Calu3 (cell line): ENCODE measurements at places on chromosomes 7 and 10.
A peak's percentile ranks its signal among the peaks of the same experiment; 100 is the strongest.

GRCh38 chr7:17033245-17033644 lies 151.5 kb upstream of the AGR3 start:
- peak; percentile 68 for DNase-seq

- no peak for DNase-seq
Measured at GRCh38 chr10:59895629-59896116, 10.7 kb downstream of the CCDC6 start.

DNA sequence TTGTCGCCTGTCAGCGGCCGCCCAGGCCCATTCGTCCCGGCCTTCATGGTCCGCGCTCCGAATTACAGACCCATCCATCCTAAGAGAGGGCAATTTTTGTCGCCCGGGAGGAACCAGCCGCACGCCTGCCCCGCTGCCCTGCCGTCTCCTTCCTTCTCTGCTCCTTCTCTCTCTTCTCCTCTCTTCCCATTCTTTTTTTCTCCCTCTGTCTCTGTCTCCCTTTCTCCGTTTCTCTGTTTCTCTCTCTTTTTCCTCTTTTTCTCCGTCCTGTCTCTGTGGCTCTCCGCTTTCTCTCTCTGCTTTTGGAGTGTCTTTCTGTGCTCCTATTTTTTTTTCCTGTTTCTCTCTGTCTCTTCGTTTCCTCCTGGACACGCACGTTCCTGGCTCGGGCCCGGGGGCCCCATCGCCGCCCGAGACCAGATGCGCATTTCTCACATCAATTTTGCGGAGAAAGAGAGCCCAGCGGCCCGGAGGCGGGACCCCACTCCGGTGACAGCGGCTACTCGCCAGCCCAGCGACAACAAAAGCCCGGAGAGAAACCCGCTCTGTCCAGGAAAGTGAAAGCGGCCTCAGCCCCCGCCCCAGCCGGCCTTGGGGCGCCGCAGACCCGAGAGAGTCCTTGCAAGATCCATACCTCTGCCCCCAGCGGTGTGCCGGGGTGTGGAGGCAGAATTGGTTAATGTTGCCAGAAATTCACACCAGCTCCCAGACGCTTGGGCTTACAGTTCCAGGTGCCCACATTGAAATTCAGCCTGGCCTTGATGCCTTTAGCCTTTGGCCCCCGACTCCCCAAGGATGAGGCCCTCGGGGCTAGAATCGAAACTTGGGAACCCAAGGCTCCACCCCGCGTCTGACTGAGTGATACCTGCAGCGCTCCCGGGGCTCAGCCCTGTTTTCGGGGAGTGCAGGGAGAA lies 4.1 kb downstream of the LBX1 start:
- DNase-seq: no peak

DNA sequence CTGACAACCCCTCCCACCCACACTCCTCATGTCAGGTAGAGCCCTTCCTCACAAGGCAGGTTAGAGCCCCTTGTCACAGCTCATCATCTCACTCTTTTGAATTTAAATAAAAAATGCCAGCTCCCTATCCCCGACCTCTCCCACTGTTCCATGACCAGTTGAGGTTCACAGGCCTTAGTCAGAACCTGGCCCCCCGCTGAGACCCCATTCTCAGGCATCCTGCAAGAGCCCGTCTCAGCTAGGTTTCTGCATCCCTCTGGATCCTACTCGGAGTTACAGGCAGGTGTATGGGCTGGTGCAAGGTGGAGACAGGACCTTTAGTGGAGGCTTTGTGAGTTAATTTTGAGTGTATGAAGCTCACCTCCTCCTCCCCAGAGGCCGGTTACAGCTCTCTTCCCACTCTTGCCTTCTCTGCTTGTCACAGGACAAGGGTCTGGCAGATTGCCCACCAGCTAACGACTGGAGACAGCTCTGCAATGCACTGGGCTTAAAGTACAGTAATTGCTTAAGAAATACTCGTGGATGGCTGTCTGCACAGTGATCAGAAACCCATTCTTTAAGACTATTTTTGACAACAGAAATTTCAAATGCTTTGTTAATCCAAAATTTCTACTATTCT lies 394.9 kb upstream of the DPP6 start:
- no peak for DNase-seq

DNA sequence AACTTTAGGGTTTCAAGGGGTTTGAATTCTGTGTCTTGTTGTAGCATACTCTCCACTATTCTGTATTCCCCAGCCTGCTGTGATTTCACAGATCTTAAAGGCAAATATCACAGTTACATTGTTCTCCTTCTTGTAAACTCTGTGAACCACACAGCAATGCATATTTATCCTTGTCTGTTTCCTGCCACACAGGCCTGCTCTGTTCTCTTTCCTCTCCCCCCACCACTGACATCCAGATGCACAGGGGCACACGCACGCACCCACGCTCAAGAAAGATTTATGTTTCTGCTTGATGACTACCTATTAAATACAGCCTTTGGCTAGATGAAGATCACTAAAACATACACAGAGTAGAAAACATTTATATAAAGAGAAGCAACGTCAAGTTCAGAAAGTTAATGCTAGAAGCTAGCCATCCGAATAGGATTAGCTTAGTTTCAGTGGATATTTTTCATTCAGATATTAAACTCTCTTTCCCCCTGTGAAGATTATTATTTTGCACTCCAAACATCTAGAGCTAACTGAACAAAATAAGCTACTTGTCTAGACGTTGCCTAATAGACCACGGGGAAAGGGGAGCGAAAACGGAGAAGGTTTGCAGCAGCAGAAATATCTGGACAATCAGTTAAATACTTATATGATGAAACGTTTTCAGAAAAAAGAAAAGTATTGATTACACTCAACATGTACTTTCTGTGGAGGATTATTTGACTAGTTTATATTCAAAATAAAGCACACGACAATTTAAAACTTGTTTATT lies 193.1 kb upstream of the SEMA3C start:
- no peak for DNase-seq

GRCh38 chr10:72375585-72375984 lies 20.9 kb upstream of the DNAJB12 start:
- DNase-seq: peak; percentile 40

DNA sequence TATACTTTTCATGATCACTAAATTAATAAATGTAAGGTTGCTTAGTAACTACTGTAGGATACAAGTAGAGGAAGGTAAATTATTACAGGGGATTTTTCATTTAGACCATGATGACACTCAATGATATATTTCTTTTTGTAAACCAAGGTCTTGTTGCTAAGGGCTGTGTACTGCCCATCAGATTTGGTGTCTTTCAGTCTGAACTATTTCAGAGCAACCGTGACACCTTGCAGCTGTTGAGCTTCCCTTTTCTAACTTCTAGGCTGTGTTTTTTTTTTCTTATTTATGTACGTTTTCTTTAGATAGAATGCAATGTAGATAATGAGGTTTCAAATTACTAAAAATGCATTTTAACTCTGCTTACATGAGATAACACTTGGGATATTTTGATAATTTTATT lies 292.0 kb upstream of the MBL2 start:
- DNase-seq: no peak

DNA sequence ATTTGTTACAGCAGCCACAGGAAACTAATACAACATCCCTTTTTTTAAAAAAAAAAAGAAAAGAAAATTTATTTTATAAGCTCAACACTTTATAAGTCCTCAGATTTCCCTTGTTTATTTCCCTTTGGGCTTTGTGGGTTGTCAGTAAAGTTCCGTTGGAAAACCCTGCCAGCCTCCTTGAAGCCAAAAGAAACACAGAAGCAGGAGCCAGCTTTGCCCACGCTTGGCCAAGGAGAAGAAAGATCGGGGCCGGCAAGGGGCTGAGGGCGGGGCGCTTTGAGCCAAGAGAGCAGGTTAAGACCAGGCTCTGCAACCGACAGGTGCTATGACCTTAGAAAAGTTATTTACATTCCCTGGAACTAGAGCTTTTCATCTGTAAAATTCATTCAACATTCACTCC lies 72.7 kb downstream of the RGS10 start:
- no peak for DNase-seq

DNA sequence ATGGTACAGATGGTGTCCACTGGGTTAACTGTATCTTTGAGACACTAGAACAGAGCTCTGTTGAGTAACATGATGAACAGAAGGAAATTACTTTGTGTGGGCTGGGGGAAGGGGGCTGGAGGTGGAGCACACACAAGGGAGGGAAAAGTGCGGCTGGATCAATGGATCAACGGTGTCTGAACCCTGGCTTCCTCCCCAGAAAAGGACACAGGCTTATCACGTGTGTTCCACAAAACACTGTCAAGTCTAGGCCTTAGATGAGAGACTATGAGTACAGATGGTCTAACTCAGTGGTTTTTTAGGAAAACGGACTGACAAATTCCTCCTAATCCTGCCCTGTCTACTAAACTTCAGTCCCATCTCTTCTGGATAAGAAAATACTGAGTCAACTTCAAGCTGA lies 27.8 kb downstream of the HSPB1 start:
- no peak for DNase-seq

DNA sequence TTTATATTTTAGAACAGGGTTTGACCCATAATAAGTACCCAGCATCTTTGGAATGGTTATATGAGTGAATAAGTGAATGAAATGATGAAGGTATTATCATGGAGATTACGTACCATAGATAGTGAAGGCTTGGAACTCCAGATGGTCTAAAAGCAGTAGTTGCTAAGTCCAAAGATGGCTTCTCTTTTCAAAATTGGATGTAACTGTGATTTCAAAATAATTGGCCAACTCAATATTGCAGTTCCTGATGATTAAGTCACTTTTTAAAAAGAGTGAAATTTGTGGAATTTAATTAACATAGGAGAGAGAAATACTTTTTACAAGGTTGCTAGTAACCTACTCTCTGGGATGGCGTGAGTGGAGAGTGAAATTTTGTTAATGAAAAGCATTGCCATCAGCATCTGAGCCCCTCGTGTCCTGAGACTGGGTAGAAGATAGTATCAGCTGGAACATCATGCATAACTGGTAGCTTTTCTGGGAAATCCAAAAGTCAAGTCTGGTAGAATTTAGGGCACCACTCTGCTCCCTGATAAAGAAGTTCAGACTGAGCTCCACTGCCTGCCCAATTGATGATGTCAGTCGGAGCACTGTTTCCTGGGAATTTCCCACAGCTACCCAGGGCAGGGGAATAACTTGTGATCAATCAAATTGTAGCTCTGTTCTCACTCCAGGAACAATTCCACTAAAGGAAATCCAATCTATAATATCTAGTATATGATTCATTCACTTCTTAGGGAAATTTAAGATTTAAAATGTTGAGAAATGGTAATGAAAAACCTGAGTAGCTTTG lies 3.2 kb downstream of the GPR141 start:
- DNase-seq: no peak

DNA sequence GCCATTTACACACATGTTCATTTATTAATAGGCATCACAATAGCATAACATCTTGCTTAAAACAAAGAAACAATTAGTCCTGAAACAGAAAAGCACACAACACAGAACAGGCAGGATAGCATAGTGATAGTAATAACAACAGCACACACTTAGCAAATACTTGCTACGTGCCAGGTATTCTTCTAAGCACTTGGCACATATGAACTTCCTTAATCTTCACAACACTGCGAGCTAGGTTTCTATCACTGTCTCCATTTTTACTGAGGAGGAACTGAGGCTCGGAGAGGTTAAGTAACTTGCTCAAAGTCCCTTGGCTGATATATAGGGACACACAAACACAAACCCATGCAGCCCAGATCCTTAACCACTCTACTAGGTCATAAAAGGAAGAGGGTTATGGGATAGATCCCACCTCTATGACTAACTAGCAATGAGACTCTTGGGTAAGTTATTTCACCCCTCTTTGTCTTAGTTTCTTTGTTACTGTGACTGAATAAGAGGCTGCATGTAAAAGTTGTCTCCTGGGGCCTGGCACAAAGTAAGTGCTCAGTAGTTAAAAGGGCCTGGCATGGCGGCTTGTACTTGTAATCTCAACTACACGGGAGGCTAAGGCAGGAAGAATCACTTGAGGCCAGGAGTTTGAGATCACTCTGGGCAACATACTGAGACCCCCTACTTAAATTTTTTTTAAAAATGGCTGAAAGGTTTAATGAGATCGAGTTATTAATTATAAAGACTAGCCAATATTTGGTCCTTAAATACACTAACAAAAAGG lies 181.0 kb upstream of the RHOBTB1 start:
- no peak for DNase-seq

GRCh38 chr10:62696798-62697197 lies 107.7 kb upstream of the ADO start:
- no peak for DNase-seq
